ENCODE measurements at places on chromosomes 2 and 18. TPM values are rescaled to one million over a fixed set of nuclear protein-coding genes. Genes with fewer than 3 reads are reported as not detected.

- no peak for DNase-seq
These were observed 490.9 kb downstream of the FBXO15 start for GRCh38 chr18:73656691-73657090.

GRCh38 chr2:84972207-84972783 lies 1.3 kb downstream of the KCMF1 start:
- DNase-seq: no peak

DNA sequence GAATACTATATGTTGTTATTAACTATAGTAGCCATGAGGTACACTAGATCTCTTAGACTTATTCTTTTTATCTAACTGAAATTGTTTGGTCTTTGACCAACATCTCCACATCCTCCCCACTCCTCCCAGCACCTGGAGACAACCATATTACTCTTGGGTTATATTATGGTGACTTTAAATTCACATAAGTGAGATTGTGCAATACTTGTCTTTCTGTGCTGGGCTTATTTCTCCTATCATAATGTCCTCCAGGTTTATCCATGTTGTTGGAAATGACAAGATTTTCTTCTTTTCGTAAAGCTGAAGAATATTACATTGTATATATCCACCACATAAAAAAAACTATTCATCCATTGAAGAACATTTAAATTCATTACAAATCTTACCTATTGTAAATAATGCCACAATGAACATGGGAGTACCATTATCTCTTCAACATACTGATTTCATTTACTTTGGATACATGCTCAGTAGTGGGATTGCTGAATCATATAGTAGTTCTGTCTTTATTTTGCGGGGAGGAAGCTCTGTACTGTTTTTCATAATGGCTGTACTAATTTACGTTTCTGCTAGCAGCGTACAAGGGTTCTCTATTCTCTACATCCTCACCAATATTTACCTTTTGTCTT lies 159.2 kb upstream of the SCN7A start:
- DNase-seq: no peak

DNA sequence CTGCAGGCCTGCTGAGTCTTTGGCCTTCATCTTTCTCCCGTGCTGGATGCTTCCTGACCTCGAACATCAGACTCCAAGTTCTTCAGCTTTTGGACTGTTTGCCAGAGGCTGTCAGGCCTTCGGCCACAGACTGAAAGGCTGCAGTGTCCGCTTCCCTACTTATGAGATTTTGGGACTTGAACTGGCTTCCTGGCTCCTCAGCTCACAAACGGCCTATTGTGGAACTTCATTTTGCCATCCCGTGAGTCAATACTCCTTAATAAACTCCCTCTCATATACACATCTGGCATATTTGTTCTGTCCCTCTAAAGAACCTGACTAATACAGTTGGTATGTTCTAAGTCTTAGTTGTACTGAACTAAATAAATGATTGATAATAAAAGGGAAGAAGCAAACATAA lies 702.8 kb upstream of the LINC00305 start:
- DNase-seq: no peak

TXNDC2 gene
- total RNA-seq: not detected

OTOS gene
- 0.94 TPM for total RNA-seq

CD226 gene
- total RNA-seq: 0.16 TPM

Measured in occipital lobe (tissue), 3 donors.